ENCODE measurements at places on chromosomes 3 and 15. TPM values are rescaled to one million over a fixed set of nuclear protein-coding genes. Genes with fewer than 3 reads are reported as not detected.

- DNase-seq: no peak
Observed at GRCh38 chr3:127908202-127908601, 6.8 kb upstream of the KBTBD12 start.

DNA sequence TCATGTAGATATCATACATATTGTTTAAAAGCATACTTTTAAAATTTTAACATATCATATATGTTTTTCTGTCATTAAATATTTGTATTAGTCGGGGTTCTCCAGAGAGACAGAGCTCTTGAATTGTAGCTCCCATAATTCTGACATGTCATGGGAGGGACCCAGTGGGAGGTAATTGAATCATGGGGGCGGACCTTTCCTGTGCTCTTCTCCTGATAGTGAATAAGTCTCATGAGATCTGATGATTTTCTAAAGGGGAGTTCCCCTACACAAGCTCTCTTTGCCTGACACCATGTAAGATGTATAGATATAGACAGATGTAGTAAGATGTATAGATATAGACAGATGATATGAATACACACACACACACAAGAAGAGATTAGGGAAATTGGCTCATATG, 161.2 kb upstream of the ABI3BP start:
- no peak for DNase-seq

DNA sequence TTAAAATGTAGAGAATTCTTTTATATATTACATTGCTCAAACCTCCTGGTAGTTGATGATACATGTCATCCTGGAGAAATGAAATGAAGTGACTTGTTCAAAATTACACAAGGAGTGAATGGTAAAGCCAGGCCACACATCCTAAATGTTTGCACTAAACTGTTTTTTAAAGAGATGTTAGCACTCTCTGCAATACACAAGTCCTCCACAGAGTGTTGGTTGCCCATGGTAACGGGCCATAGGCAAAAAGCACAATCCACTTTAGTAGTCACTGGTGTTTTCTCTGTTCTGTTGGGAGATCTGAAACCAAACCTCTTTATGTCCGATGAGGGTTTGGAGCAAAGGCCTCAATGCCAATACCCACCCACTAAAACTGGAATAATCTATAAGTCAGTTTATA, 907.4 kb downstream of the NTRK3 start:
- no peak for DNase-seq

DNA sequence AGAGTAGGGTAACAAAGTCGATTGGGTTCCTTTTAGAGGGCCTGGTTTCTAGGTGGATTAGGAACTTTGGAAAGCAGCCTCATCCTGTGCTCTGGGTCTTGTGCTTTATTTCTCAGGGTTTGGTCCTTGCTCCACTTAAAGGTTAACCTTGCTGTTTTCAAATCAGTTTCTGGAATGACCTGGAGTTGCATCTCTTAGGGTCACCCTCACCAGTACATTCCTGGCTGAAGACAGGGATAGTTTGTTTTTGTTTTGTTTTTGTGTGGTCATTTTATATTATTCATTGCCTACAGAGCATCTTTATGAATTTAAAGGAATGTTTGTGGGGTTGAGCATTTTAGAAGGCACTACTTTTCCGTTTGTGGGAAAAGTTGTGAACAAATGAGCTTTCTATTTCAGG, 45.5 kb upstream of the ZNF280D start:
- no peak for DNase-seq

- no peak for DNase-seq
Observed at GRCh38 chr3:179450261-179450701, 989 bp downstream of the GNB4 start.

- DNase-seq: no peak
Observed at GRCh38 chr15:42549741-42550392, 1.2 kb downstream of the HAUS2 start.

ITIH1 gene
- not detected for total RNA-seq

GRK7 gene
- not detected for total RNA-seq

GNAT1 gene
- total RNA-seq: not detected
